ENCODE measurements at places on chromosomes 13 and 19.

- no peak for DNase-seq
Observed at GRCh38 chr13:38693641-38694040, 6.8 kb downstream of the FREM2 start.

GRCh38 chr13:22855926-22856325 lies 324.9 kb upstream of the SGCG start:
- DNase-seq: no peak

GRCh38 chr13:45782327-45783045 lies 69.1 kb downstream of the SIAH3 start:
- DNase-seq: no peak

- DNase-seq: no peak
Observed at GRCh38 chr19:55778331-55778730, 9.4 kb downstream of the RFPL4AL1 start.

DNA sequence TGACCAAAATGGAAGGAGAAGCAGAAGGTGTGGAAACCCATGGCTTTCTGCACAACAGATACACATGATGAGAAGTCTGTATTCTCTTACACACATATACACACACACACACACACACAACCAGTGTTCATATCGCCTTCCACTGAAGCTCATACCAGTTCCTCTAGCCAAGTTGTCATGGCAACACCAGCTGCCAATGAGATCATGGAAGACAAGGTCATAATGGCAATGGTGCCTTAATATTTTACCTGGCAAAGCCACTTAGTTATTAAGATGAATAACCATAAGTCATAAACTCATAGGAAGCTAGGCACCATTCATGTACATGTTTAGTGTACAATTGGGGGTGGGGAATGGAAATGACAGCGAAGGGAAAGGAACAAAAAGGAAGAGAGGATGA lies 2.6 kb upstream of the DHRS12 start:
- DNase-seq: no peak

DNA sequence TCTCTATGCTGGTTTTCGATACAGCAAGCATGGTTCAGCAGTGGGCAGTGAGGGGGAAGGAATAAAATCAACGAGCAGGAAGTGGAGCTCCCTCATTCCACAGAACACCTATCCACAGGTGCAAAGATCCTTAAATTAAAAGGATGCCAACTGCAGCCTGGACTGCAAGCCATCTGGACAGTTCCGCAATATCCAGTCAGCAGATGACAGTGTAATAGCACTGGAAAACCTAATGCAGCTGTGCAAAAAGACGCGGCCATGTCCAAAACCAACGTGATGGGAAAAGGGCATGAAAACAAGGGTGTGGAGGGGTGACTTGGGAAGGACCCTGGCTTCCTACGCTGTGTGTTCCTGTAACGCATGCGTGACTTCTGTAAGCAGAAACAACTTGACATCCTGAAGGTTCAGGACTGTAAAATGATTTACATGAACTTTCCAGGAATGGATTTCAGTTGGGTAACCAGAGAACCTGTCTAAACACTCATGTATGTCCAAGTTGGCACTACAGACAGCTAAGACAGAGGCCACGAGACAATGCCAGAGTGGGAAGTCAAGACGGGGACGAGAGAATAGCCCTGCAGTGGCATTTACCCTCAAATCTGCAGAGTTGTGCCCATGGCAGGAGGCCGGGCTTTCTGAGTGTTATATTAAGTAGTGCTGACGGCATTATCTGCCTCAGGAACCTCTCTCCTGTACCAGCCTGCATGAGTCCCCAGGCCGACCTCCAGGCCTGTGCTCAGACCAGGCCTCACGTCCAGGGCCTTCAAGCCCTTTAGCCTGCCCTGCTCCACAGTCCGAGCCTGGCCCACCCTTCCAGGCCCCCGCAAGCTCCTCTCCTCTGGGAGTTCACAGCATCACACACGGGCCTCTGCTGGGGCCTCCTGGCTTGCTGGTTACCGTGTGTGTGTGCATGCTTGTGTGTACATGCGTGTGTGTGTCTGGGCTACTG lies 26.5 kb downstream of the CAPS start:
- no peak for DNase-seq

- no peak for DNase-seq
Observed at GRCh38 chr13:22871231-22871630, 309.5 kb upstream of the SGCG start.

DNA sequence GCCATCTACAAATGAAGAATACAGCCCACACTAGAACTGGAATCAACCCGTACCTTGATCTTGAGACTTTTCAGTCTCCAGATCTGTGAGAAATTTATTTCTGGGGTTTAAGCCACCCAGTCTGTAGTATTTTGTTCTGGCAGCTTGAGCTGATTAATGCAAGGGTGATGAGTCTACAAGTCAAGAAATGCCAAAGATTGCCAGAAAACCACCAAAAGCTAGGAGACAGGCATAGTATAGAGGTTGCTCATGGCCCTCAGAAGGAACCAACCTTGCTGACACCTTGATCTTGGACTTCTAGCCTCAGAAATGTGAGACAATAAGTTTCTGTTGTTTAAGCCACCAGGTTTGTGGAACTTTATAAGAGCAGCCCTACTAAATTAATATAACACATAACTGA lies 428.2 kb upstream of the KLF12 start:
- DNase-seq: no peak

GRCh38 chr13:78326633-78327032 lies 276.7 kb downstream of the POU4F1 start:
- no peak for DNase-seq

DNA sequence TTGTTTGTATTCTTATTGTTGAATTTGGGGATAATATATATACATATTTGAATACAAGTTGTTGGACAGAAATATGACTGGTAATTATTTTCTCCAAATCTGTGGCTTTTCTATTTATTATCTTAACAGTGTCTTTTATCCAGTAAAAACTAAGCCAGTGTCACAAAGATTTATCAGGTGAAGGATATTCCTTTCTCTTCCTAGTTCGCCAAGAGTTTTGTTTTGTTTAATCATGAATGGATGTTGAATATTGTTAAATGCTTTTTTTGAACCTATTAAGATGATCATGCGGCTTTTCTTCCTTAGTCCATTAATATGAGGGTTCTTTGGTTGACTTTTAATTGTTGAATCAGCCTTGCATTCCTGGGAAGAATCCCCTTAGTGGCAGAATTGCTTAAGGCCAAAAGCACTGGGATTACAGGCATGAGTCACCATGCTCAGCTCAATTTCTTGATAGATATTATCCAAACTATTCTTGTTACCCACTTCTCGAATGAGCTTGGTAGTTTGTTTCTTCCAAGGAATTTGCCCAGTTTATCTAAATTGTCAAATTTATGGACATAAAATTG lies 53.3 kb downstream of the TEX26 start:
- no peak for DNase-seq

DNA sequence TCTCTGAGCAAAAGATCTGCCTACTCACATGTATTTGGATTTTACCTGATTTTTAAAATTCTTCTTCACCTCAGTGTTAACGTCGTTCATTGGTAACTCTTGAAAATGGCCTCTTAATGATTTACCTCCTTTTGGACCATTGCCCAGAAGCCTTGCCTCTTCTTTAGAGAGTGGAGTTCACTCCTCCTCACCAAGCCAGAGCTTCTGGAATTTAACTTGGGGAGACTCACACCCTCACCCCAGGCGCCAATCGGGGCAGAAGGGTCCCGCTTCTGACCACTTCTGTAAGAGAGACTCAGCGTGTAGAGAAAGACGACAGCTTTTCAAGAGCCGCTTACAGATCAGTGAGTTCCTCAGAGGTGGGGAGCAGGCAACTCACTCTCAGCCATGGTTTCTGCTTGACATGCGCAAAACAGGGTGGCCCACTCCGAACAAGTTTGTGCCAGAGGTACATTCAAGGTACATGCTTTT lies 2.7 kb downstream of the PNMA8C start:
- DNase-seq: no peak

DNA sequence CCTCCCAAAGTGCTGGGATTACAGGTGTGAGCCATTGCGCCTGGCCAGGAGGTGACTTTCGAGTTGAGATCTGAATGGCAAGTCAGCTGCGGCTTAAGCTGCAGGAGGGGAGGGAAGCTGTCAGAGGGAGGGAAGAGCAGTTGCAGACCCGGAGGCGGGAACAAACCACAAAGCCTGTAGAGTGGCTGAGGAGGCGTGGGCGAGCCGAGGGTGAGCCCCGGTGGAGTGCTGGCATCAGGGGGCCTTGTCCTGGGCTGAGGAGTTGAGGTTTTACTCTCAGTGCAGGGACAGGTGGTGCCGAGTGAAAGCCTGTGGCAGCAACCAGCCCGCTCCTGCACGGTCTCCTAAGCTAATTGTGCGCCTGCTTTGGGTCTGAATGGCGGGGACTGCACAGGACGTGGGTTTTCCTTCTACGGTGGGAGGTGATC lies 24.2 kb downstream of the PPP1R37 start:
- no peak for DNase-seq

- no peak for DNase-seq
Observed at GRCh38 chr19:30224689-30225606, 147.2 kb upstream of the ZNF536 start.

DNA sequence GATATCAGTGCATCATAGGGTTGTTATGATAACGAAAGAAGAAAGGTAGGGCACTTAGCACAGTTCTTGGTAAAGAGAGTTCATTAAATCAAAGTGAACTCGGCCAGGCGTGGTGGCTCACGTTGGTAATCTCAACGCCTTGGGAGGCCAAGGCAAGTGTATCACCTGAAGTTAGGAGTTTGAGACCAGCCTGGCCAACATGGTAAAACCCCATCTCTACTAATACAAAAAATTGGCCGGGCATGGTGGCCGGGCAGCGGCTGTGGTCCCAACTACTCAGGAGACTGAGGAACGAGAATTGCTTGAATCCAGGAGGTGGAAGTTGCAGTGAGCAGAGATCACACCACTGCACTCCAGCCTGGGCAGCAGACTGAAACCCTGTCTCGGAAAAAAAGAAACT lies 19.1 kb downstream of the PSPC1 start:
- no peak for DNase-seq

DNA sequence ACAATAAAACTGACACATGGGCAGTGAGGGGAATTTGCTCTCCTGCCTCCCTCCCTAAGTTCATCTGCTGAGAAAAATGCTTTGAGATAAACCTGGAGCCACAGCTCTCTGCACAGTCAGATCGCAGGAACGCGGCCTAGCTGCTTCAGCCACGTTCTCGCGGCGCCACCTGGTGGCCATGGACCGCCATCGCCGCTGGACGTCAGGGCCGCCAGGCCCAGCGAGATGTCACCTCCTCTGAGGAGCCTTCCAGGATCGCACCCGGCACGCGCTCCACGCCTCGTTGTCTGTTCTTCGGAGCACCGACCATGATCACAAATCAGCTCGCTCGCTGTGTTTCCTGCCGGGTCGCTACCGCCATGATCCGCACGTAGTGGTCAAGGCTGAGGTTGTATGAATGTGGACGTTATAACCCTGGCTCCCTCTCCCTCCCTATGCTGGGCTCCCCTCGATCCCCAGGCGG lies 20.6 kb upstream of the USP29 start:
- no peak for DNase-seq

DNA sequence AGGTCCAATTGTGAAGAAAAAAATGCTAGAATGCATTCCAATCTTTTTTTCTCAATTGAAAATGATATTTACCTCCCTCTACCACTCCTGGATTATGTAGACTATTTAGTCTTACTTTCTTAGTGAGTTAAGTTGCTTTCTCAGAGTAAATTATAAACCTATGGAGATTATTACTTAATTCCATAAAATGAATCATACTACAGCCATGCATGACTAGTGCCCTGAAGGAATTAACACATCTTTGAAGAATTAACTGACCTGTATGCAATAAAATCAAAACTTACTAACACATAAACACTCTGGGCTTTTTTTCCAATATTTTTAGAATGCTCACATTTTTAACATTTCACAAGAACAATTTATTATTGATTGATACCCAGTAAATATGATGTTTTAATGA lies 379.4 kb upstream of the DACH1 start:
- no peak for DNase-seq

DNA sequence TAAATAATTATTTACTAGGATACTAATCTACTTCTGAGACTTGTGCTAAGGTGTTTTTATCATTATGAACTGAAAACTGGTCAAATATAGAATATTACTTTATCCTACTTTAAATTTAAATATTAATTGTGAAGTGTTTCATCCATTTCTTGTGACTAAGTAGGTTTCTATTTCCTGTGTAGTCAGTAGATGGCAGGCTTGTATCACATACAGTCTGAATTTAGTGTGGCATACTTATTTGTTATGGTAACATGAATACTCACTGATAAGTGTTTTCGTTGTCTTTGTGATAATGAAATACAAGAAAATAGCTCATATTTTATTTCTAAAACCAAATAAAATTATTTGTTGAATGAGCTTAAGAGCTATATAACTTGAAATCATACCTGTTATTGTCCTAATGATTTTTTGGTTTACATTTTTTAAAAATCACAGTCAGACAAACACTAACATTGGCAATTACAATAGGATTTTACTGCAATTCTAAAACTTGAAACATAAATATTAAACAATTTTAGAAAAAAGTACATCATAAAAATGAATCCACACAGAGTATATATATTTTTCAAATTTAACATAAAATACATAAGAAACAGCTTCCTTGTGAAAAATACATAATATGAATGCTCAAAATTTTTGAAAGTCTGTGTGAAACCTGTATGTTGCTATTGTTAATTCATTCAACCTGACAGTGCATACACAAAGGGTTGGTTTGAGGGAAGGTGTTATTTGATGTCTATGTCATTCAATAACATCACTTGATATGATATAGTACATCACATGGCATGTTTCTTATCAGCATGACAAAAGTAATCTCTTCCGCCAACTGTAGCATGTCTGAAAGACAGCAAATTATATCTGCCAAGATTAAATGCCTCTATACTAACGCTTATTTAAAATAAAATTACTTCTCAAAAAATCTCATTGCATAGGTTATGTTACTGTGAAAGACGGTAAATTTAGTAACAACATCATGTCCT lies 904.8 kb upstream of the PCDH20 start:
- DNase-seq: no peak

- no peak for DNase-seq
Observed at GRCh38 chr19:15303105-15303780, 29.1 kb downstream of the BRD4 start.

- DNase-seq: no peak
Observed at GRCh38 chr19:15452111-15453047, 2.6 kb upstream of the WIZ start.

- DNase-seq: no peak
Observed at GRCh38 chr19:29812080-29812880, 489 bp downstream of the CCNE1 start.

GRCh38 chr19:40592170-40592569 lies 9.0 kb upstream of the LTBP4 start:
- DNase-seq: no peak

- no peak for DNase-seq
Observed at GRCh38 chr13:91739751-91740150, 341.3 kb downstream of the GPC5 start.

GRCh38 chr13:105007166-105007808 lies 1528.2 kb downstream of the EFNB2 start:
- no peak for DNase-seq

GRCh38 chr13:26326562-26326961 lies 72.6 kb downstream of the CDK8 start:
- no peak for DNase-seq

- DNase-seq: no peak
Observed at GRCh38 chr13:43085545-43085944, 62.2 kb downstream of the DNAJC15 start.

- no peak for DNase-seq
Observed at GRCh38 chr19:18156841-18157464, 4.0 kb downstream of the PIK3R2 start.

- DNase-seq: no peak
Observed at GRCh38 chr13:24784319-24784718, 20.4 kb downstream of the RNF17 start.

- DNase-seq: no peak
Observed at GRCh38 chr13:105063676-105064075, 1471.8 kb downstream of the EFNB2 start.
